ENCODE measurements at places on chromosomes 7 and 10. TPM values are rescaled to one million over a fixed set of nuclear protein-coding genes. Genes with fewer than 3 reads are reported as not detected.

TAS2R3 gene
- 1.5 TPM for total RNA-seq

GRM3 gene
- not detected for total RNA-seq

ANXA8L1 gene
- total RNA-seq, result 179 TPM

HABP2 gene
- not detected for total RNA-seq

- H3K4me3 ChIP-seq, result peak overlapping the region; percentile 78
- H3K4me1 ChIP-seq, result peaks cover 12% of the 10 kb centered on the region
- no peaks in the 10 kb centered on the region for H3K36me3 ChIP-seq
- no peaks in the 10 kb centered on the region for H3K27me3 ChIP-seq
- DNase-seq, result no peak
These were observed 645 bp upstream of the COPG2 start for GRCh38 chr7:130669085-130669700.

DNA sequence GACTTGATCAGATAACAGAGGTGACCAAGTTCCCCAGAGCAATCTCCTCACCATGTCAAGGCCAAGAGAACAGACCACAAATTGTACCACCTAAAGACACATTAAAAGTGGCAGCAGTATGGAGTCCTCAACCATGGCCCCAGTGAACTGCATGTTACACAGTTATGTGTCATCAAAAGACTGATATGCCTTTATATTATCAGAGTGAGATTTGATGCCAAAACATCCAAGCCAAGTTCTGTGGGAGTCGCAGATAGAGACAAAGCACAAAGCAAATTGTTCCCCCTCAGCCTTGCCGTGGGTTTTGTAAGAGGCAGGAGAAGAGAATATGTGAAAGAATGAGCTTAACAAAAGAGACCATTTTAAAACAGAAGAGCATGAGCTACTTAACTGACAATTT lies 39.2 kb upstream of the TES start:
- H3K4me1 ChIP-seq, result no peaks in the 10 kb centered on the region
- no peaks in the 10 kb centered on the region for H3K36me3 ChIP-seq
- no peak overlapping the region for H3K4me3 ChIP-seq
- H3K27me3 ChIP-seq, result no peaks in the 10 kb centered on the region
- no peak for DNase-seq

DNA sequence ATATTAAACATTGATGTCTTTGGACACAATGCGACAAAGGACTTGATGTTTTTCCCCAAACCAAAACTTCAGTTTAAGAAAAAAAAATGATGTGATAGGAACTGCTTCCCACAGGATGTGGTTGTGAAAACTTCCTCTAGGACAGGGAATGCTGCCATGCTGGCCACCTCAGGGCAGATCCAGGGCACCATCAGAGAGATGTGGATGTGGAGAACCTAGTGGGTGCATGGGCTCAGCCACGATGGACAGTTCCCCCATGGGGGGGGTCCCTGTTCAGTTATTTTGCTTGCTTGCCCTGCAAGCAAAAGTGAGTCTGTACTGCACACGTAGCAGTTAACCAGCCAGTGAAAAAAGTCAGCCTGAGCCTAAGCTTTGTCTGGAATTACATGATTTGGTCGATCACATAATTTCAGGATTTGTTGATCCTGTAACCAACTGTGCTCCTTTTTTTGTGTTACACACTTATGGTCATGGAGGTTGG lies 36.3 kb downstream of the LAMB4 start:
- H3K4me3 ChIP-seq, result no peak overlapping the region
- peak overlapping the region; percentile 55 for H3K27ac ChIP-seq
- no peaks in the 10 kb centered on the region for H3K36me3 ChIP-seq
- no peak for DNase-seq
- peaks cover 14% of the 10 kb centered on the region for H3K4me1 ChIP-seq

DNA sequence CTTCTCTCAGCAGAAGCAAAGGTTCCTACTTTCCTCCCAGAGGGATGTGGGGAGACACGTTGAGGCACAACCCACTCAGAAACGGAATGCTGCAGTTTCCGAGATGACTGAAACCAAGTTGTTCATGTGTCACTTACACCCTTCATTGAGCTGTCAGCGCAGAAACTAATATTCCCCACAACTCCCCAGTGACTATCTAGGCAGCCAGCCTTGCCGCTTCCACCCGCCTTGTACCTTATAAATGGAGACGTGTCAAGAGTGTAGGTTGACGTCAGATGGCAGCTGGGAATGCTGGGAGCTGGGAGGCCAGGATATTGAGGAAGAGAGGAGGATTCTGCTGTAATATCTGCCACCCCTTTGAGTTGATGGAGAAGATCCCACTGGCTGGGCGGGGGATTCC lies 15.1 kb downstream of the GPR26 start:
- no peak for DNase-seq
- no peak overlapping the region for H3K27ac ChIP-seq
- no peaks in the 10 kb centered on the region for H3K36me3 ChIP-seq
- H3K4me3 ChIP-seq, result no peak overlapping the region

- no peaks in the 10 kb centered on the region for H3K4me1 ChIP-seq
- peaks cover 47% of the 10 kb centered on the region for H3K36me3 ChIP-seq
- H3K27me3 ChIP-seq, result no peaks in the 10 kb centered on the region
- no peak for DNase-seq
These were observed 119.6 kb downstream of the DOCK1 start for GRCh38 chr10:127024685-127025435.

- no peaks in the 10 kb centered on the region for H3K4me1 ChIP-seq
- no peak overlapping the region for H3K27ac ChIP-seq
- H3K27me3 ChIP-seq, result no peaks in the 10 kb centered on the region
- H3K4me3 ChIP-seq, result no peak overlapping the region
- DNase-seq, result no peak
- H3K36me3 ChIP-seq, result no peaks in the 10 kb centered on the region
These were observed 16.1 kb downstream of the R3HCC1L start for GRCh38 chr10:98150544-98150943.

- no peaks in the 10 kb centered on the region for H3K36me3 ChIP-seq
- H3K4me1 ChIP-seq, result no peaks in the 10 kb centered on the region
- H3K27me3 ChIP-seq, result no peaks in the 10 kb centered on the region
- no peak overlapping the region for H3K27ac ChIP-seq
- no peak for DNase-seq
These were observed 29.1 kb downstream of the DPCD start for GRCh38 chr10:101617102-101617823.

DNA sequence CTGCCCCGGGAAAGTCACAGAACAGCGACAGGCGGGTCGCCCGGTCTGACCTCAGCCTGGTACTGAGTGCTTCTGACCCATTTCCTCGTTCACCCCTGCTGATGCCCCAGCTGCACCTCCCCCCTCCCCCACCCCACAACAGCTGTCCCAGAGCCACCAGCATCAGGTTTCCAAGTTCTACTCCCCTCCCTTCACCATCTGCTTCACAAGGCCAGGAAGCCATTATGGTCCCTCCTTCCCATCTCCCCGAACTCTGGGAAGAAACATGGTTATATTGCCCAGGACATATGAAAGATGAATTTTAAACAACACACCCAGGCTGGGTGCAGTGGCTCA lies 301.9 kb upstream of the GALNT17 start:
- H3K4me1 ChIP-seq, result no peaks in the 10 kb centered on the region
- H3K27ac ChIP-seq, result no peak overlapping the region
- no peak overlapping the region for H3K4me3 ChIP-seq
- H3K36me3 ChIP-seq, result no peaks in the 10 kb centered on the region

DNA sequence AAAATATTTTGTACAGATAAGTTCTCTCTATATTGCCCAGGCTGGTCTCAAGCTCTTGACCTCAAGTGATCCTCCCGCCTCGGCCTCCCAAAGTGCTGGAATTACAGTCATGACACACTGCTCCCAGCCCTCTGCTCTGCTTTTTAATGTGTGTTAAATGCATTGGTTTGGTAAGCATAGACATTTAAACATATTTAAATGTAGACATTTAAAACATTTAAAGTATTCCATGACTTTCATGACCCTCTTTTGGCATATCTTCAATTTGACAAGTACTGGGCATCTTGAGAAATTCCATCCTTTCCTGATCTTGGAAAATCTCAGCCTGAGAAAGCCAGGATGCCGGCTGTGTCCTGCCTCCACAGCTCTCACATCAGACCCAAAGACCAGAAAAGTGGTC lies 5.2 kb upstream of the SAR1A start:
- H3K27ac ChIP-seq, result no peak overlapping the region
- no peak overlapping the region for H3K4me3 ChIP-seq
- H3K27me3 ChIP-seq, result no peaks in the 10 kb centered on the region
- H3K36me3 ChIP-seq, result no peaks in the 10 kb centered on the region
- no peak for DNase-seq
- no peaks in the 10 kb centered on the region for H3K4me1 ChIP-seq

DNA sequence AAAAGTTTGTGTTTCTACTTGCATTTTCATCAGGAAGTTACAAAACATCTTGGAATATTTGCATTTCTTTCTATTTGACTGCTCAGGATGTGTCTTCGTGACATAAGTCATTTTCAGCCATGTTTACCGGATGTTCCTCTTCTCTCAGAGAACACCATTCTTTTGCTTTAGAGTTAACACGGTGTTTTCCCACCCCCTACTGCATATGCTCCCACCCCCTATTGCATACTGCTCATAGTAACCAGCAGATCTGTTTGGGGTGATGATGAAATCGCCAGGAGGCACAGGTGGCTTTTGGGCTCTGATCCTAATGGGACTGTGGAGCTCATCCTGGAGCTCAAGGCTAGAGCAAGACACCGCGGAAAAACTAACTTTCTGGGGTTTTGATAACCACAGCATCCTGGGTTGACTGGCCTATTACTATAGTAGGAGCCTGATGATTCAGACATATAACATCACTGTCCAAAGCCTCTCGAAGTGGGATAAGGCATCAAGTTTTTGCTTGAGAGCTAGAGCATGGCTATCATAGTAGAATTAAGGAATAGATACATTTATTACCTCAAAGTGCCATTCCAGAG lies 65.1 kb upstream of the BET1 start:
- H3K27me3 ChIP-seq, result no peaks in the 10 kb centered on the region
- DNase-seq, result no peak
- H3K4me3 ChIP-seq, result no peak overlapping the region
- no peak overlapping the region for H3K27ac ChIP-seq
- no peaks in the 10 kb centered on the region for H3K4me1 ChIP-seq

GRCh38 chr10:71476228-71477011 lies 79.7 kb downstream of the CDH23 start:
- no peaks in the 10 kb centered on the region for H3K27me3 ChIP-seq
- H3K27ac ChIP-seq, result peak overlapping the region; percentile 47
- H3K36me3 ChIP-seq, result no peaks in the 10 kb centered on the region
- H3K4me1 ChIP-seq, result peaks cover 16% of the 10 kb centered on the region
